PC-3 (cell line): ENCODE measurements at places on chromosomes 2 and 18. TPM values are rescaled to one million over a fixed set of nuclear protein-coding genes. Genes with fewer than 3 reads are reported as not detected.

AQP4 gene
- total RNA-seq = not detected in 2 replicates

C2orf81 gene
- total RNA-seq = 1.6 and 2.4 TPM in 2 replicates

ADD2 gene
- total RNA-seq = 4.4 and 16.0 TPM in 2 replicates

ZNF516 gene
- total RNA-seq = 1.7 and 4.0 TPM in 2 replicates

MAP3K19 gene
- total RNA-seq = not detected in 2 replicates

CXCR1 gene
- total RNA-seq = not detected in 2 replicates

SCN7A gene
- not detected in 2 replicates for total RNA-seq

SLC9A2 gene
- total RNA-seq = 7.1 and 8.8 TPM in 2 replicates

- H3K4me3 ChIP-seq = no peak overlapping the region
- no peak overlapping the region for H3K27ac ChIP-seq
- H3K36me3 ChIP-seq = peaks cover 6% of the 10 kb centered on the region; the same call in 1 of the 2 replicates
- no peak for DNase-seq
- H3K27me3 ChIP-seq = no peaks in the 10 kb centered on the region
Observed at GRCh38 chr2:18637196-18637595, 47.8 kb upstream of the NT5C1B start.

GRCh38 chr2:236256366-236256985, 7.7 kb downstream of the ASB18 start:
- no peaks in the 10 kb centered on the region for H3K4me1 ChIP-seq
- no peak overlapping the region for H3K4me3 ChIP-seq
- no peaks in the 10 kb centered on the region for H3K36me3 ChIP-seq
- H3K27ac ChIP-seq = no peak overlapping the region
- no peaks in the 10 kb centered on the region for H3K27me3 ChIP-seq

GRCh38 chr2:21035282-21035973, 8.4 kb downstream of the APOB start:
- H3K27me3 ChIP-seq = peaks cover 18% of the 10 kb centered on the region
- no peak for DNase-seq
- H3K36me3 ChIP-seq = no peaks in the 10 kb centered on the region
- H3K4me3 ChIP-seq = no peak overlapping the region
- H3K4me1 ChIP-seq = no peaks in the 10 kb centered on the region
- no peak overlapping the region for H3K27ac ChIP-seq

- H3K27ac ChIP-seq = peak overlapping the region; percentile 56
- no peaks in the 10 kb centered on the region for H3K27me3 ChIP-seq
- peaks cover 69% of the 10 kb centered on the region for H3K4me1 ChIP-seq
- H3K4me3 ChIP-seq = no peak overlapping the region
- H3K36me3 ChIP-seq = no peaks in the 10 kb centered on the region
Observed at GRCh38 chr2:37779611-37780386, 108.4 kb upstream of the CDC42EP3 start.

DNA sequence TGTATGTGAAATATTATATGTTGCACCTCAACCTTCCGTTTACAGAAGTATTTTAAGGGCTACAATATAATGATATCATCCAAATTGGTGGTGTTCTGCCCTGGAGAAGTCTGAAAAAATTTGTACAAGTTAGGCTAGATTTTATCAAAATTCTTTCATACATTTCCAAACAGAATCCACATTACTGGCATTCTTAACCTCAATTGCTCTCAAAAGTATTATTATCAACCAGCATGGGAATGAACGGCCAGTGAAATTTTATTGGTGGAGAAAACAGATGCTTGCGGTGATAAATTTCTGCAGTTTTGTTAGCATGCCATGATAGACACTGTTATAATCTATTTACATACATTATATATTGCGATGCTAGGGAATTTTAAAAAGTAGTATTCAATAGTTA, 88.3 kb upstream of the TFPI start:
- no peak overlapping the region for H3K27ac ChIP-seq

DNA sequence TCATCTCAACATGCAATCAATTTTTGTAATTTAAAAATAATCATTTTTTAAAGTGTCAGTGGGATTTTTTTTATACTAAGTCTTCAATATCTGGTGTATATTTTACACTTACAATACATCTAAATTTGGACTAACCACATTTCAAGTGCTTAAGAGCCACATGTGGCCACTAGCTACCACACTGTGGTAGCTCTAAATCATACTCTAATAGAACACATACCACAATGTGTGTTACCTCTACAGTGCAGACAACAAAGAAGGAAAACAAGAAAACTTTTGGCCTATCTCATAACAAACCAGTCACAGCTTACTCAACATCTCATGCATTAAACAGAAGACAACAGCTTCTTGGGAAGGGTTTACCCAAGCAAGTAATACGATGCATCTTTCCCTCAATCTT, 24.5 kb downstream of the PIAS2 start:
- DNase-seq = no peak
- no peaks in the 10 kb centered on the region for H3K27me3 ChIP-seq
- H3K36me3 ChIP-seq = peaks cover 6% of the 10 kb centered on the region; the same call in 1 of the 2 replicates
- H3K27ac ChIP-seq = no peak overlapping the region

- H3K36me3 ChIP-seq = no peaks in the 10 kb centered on the region
- DNase-seq = no peak
Observed at GRCh38 chr2:155714983-155715382, 617.5 kb downstream of the NR4A2 start.

GRCh38 chr2:142290931-142291330, 160.1 kb upstream of the LRP1B start:
- H3K4me3 ChIP-seq = no peak overlapping the region
- no peaks in the 10 kb centered on the region for H3K4me1 ChIP-seq
- DNase-seq = peak; percentile 33
- H3K27ac ChIP-seq = no peak overlapping the region
- H3K27me3 ChIP-seq = no peaks in the 10 kb centered on the region

DNA sequence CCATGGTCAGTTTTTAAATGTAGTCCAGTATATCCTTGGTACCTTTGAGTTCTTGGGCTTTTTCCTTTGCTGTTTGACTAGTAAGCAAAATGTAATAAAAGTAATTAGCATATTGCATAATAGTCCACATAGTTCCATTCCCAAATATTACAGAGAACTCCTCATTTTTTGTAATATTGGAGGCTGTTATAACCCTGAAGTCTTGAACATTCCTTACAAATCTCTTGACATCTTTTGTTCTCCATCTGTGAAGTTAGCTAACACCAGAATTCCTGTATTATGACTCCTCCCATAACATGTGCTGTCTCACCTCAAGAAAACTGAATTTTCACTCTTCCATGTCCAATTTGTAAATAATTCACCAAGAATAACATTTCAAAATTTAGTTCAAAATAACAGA, 17.1 kb downstream of the CREB1 start:
- H3K4me1 ChIP-seq = no peaks in the 10 kb centered on the region
- DNase-seq = no peak
- H3K27ac ChIP-seq = no peak overlapping the region
- H3K4me3 ChIP-seq = no peak overlapping the region
- H3K36me3 ChIP-seq = 0 out of 2 replicates have a peak, but pooled peaks cover 3% of the 10 kb centered on the region

DNA sequence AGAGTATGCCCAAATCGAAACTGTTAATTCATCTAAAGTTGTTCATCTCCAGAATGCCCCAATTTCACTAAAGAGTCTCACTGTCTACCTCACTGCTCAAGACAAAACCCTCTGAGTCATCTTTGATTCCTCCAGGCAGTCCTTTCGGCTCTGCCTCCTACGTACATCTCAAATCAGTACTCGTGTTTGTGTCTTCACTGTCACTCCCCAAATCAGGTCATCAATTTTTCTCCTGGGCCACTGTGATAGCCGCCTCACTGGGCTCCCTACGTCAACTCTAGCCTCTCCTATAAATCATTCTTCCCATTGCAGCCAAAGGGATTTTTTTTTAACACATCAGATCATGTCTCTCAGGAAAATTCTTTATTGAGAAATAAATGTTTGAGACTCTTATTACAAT, 42.1 kb upstream of the TTC39C start:
- H3K27me3 ChIP-seq = no peaks in the 10 kb centered on the region
- H3K36me3 ChIP-seq = no peaks in the 10 kb centered on the region
- H3K4me1 ChIP-seq = no peaks in the 10 kb centered on the region
- no peak overlapping the region for H3K27ac ChIP-seq
- no peak overlapping the region for H3K4me3 ChIP-seq
- no peak for DNase-seq

DNA sequence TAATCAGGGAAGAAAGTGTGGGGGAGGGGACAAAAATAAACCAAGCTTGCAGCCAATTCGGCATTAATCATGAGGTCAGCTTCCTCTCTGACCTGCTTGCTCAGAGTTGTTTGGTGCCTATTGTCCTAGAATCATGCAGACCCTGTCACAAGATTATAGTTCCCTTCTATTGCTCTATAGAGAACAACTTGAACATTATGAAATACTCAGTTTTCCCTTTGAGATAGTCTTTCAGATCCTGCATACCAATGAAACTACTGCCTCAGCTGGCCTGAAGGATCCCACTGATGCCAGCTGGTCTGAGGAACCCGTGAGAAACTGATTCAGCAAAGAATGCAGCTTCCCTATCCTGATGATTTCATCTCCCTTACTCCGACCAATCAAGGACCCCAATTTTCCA, 955 bp upstream of the BBS5 start:
- no peak overlapping the region for H3K27ac ChIP-seq
- no peak overlapping the region for H3K4me3 ChIP-seq
- DNase-seq = peak; percentile 47
- H3K36me3 ChIP-seq = no peaks in the 10 kb centered on the region

- H3K4me1 ChIP-seq = peaks cover 17% of the 10 kb centered on the region
- H3K36me3 ChIP-seq = no peaks in the 10 kb centered on the region
- H3K4me3 ChIP-seq = no peak overlapping the region
Observed at GRCh38 chr2:46481198-46482193, 2.1 kb downstream of the TMEM247 start.

- H3K27me3 ChIP-seq = no peaks in the 10 kb centered on the region
- no peak for DNase-seq
- no peak overlapping the region for H3K27ac ChIP-seq
- no peaks in the 10 kb centered on the region for H3K36me3 ChIP-seq
- H3K4me3 ChIP-seq = no peak overlapping the region
Observed at GRCh38 chr2:227118353-227118752, 45.7 kb downstream of the COL4A4 start.

- no peak overlapping the region for H3K4me3 ChIP-seq
- DNase-seq = no peak
- no peaks in the 10 kb centered on the region for H3K4me1 ChIP-seq
- no peaks in the 10 kb centered on the region for H3K36me3 ChIP-seq
Observed at GRCh38 chr2:6788614-6789013, 77.1 kb downstream of the CMPK2 start.

- no peaks in the 10 kb centered on the region for H3K27me3 ChIP-seq
- no peaks in the 10 kb centered on the region for H3K36me3 ChIP-seq
- H3K4me3 ChIP-seq = no peak overlapping the region
- DNase-seq = no peak
- no peaks in the 10 kb centered on the region for H3K4me1 ChIP-seq
Observed at GRCh38 chr18:79195716-79196683, 126.8 kb downstream of the ATP9B start.

GRCh38 chr2:65658266-65658665, 225.9 kb upstream of the SPRED2 start:
- no peak overlapping the region for H3K27ac ChIP-seq
- H3K36me3 ChIP-seq = no peaks in the 10 kb centered on the region
- DNase-seq = no peak
- H3K27me3 ChIP-seq = no peaks in the 10 kb centered on the region
- peaks cover 33% of the 10 kb centered on the region for H3K4me1 ChIP-seq

GRCh38 chr2:52365946-52366345, 1334.0 kb upstream of the NRXN1 start:
- H3K4me3 ChIP-seq = no peak overlapping the region
- H3K4me1 ChIP-seq = no peaks in the 10 kb centered on the region
- H3K27me3 ChIP-seq = no peaks in the 10 kb centered on the region
- no peak for DNase-seq

DNA sequence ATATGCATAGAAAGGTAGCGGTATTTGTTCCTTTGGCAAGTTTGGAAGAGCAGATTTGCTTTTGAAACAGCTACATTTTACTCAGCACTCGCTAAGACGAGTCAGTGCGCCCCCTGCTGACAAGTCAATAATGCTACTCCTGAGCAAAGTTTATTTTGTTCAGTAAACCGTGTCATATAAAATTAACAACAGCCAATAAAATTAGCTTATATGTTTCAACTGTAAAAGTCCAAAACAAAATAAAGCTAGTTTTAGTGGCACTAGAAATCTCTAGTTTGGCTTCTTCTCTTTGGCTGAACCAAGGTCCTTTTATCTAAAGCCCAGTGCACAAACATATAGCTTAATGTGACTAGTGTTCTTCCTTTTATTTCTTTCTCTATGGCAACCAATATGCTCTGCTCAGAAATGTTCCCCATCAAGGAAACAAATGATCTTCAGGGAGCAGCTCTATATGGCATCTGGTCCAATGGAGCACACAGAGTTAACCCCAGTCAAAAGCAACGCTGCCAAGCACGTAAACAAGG, 4.2 kb upstream of the POU3F3 start:
- DNase-seq = peak; percentile 67
- H3K4me3 ChIP-seq = no peak overlapping the region
- H3K4me1 ChIP-seq = peaks cover 4% of the 10 kb centered on the region; the same call in 1 of the 2 replicates
- H3K27me3 ChIP-seq = peaks cover 90% of the 10 kb centered on the region
- no peak overlapping the region for H3K27ac ChIP-seq

DNA sequence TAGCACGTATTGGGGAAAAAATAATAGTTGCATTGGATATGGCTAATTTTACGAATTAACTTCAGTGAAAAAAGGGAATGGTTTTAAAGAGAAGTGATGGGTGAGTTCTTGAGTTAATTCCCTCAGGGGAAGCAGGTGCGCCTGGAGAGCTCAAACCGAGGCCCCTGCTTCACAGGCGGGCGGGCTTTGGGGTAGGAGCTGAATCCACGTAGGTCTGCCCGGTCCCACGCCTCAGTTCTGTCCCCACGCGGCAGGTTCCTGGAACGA, 44.1 kb downstream of the GORASP2 start:
- no peaks in the 10 kb centered on the region for H3K27me3 ChIP-seq
- no peak overlapping the region for H3K27ac ChIP-seq
- peaks cover 12% of the 10 kb centered on the region for H3K4me1 ChIP-seq
- H3K4me3 ChIP-seq = peak overlapping the region; percentile 89

- DNase-seq = peak; percentile 28
- H3K27ac ChIP-seq = no peak overlapping the region
- no peak overlapping the region for H3K4me3 ChIP-seq
Observed at GRCh38 chr2:209511637-209512036, 87.8 kb downstream of the MAP2 start.

DNA sequence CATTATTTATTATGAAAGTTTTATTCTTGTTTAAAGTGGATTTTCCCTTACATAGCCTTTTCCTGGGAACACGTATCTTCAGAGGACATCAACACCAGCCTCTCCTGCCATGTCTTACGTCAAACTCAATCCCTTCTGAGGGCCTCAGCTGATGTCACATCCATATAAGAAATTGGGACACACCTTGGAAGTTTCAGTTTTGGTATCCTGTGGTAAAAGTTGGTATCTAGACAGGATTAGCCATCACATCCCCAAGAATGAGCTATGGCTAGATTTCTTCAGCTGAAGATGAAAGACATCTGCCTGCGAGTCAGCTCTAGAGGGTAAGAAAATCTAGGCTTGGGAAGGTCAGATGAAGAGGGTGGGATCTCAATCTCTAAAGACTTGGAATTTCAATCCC, 75.8 kb upstream of the ZNF516 start:
- no peak overlapping the region for H3K4me3 ChIP-seq
- no peaks in the 10 kb centered on the region for H3K36me3 ChIP-seq
- no peak for DNase-seq
- no peak overlapping the region for H3K27ac ChIP-seq
- H3K4me1 ChIP-seq = peaks cover 11% of the 10 kb centered on the region
